Kidney (tissue), 22 donors: ENCODE measurements at places on chromosomes 11 and 22. TPM values are rescaled to one million over a fixed set of nuclear protein-coding genes. Genes with fewer than 3 reads are reported as not detected.

C1QTNF4 gene
- polyA plus RNA-seq, result 0.62 TPM

C1QTNF5 gene
- polyA plus RNA-seq, result 40.4 TPM

APOL2 gene
- polyA plus RNA-seq, result 34.8 TPM

ELMOD1 gene
- 2.6 TPM for polyA plus RNA-seq

TMEM86A gene
- polyA plus RNA-seq, result 17.1 TPM

BEST1 gene
- polyA plus RNA-seq, result 0.62 TPM

TRIM22 gene
- polyA plus RNA-seq, result 11.5 TPM

RNH1 gene
- 171 TPM for polyA plus RNA-seq

CACNA1I gene
- polyA plus RNA-seq, result not detected

MMP8 gene
- polyA plus RNA-seq, result not detected

ARAP1 gene
- polyA plus RNA-seq, result 58.2 TPM

HBG2 gene
- polyA plus RNA-seq, result not detected

LRRN4CL gene
- polyA plus RNA-seq, result 0.58 TPM

PRRG4 gene
- polyA plus RNA-seq, result 6.4 TPM

RTN4R gene
- polyA plus RNA-seq, result 2.5 TPM
